Left forelimb (tissue), 1 donor: ENCODE measurements at places on chromosomes 2 and 18.

DNA sequence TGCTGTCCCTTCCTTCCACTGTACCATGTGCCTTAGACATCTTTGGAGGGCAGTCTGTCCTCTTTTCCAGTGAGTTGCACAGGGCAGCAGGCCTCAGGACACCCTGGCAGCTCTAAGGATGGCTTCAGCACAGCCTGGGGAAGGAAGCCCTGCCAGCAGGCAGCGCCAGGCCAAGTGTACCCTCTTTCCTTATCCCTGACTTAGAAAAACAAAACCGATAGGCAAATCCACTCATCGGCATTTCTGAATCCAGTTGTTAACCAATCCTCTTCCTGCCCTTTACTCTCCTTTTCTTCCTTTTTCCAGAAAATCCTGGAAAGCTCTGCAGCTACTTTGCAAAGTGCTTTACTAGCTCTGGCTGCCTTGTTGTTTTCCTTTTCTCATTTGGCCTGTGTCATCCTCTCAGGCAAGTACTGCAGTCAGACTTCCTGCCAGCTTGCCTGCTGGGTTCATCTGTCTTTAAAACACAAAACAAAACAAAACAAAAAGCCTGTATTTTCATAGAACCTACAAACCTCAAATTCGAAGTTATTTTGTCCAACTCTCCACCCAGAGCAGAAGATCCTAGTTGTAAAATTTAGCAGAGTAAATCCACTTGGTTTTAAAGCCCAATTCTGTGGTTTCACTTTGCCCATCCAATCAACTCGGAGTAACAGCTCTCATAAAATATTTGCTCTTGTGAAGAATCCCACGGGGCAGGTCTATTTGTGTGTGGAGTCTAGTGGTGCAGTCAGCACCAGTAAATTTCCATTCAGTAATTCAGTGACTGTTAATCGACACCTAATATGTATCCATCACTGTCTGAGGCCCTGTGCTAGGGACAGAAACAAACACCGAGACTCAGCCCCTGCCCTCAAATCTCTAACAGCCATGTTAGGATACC, 45.2 kb downstream of the PCBP1 start:
- no peak for DNase-seq

GRCh38 chr2:217017456-217018252, 157.8 kb upstream of the TNP1 start:
- no peak for DNase-seq

DNA sequence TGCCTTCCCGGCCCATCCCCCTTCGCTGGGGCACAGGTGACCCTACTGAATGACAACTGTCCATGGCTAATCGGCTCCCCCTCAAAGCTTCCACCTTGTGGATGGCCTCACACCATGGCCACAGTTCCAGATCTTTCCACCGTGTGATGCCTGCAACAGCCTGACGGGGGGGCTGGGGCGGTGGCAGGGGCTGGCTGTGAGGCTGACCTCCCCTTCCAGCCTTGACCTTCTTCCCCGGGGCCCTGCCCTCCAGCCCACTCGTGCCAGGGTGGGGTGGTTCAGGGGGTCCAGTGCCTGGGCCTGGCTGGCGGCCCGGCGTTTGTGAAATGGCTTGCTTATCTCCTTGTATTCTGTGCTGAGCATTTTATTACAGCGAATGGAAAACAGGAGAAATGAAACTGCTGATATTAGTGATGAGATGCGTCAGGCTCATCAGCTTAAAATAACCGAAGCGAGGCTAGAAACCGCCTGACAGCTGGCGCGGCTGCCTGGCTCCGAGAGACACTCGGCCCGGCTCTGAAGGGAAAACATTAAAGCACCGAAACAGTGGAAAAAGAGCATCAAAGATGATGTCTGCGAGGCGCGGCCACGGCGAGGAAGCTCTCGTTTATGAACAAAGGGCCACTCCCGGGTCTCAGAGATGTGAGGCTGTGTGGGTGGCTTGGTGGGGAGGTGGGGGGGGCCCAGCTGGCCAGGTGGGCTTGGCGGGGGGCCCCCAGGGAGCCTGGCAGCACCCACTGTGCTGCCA, 916 bp upstream of the PDCD1 start:
- peak; percentile 67 for DNase-seq

DNA sequence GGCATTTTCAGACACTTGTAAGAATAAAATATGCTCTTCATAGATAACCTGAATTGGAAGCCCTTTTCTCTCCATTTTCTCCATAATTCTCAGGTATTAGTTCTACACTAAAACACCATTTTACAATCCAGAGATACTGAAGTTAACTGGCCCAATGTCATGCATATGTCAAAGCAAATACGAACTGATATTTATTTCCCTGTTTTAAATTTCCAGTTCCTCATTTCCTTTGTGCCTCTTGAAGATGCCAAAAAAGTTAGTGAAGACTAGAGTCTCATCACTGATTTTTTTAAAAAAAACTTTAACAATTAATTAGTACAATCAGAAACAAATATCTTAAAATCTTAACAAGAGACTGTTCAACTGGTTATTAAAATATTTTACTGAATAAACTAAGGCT, 52.8 kb upstream of the ITGB6 start:
- DNase-seq = no peak

DNA sequence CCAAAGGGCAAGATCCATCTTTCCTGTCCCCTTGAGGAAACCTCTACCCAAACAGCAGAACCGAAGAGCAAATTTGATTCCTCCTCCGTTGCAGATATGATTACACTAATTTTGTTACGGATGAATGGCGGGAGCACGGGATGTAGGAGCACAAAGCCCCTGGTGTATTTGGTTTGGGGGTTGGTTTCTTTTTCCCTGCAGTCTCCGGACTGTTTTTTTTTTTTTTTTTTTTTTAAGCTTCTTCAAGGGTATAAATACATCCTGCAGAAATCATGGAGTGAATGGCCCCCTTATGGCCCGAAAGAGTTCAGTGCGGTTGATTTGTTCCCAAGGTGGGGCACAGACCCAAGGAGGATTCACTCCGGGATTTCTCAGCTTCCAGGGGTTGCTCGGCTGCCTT, 135.3 kb upstream of the SH3BP4 start:
- no peak for DNase-seq

DNA sequence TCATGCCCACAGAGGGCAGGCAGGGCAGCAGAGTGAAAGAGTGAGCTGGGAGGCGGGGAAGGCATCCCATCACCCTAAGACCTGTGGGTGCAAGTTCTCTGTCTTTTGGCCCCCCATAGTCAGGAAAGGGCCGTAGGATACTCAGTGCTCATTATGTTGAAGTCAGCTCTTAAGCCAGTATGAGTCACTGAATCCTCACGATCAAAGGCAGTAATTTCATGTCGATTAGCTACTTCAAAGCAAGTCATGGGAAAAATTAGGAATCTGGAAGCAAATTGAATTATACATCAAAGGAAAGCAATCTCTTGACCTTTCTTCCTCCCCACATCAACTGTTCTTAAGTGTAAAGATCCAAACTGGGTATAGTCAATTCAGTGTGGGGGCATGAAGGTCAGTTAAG, 178.9 kb downstream of the FHOD3 start:
- no peak for DNase-seq

GRCh38 chr18:8176554-8176953, 432.7 kb upstream of the RAB12 start:
- DNase-seq = no peak

- DNase-seq = no peak
Measured at GRCh38 chr2:155599834-155600233, 732.7 kb downstream of the NR4A2 start.

GRCh38 chr2:46913471-46914381, 1.9 kb downstream of the MCFD2 start:
- no peak for DNase-seq

- DNase-seq = no peak
Measured at GRCh38 chr2:204645018-204645773, 99.9 kb downstream of the PARD3B start.

GRCh38 chr2:105297216-105297615, 32.3 kb downstream of the TGFBRAP1 start:
- no peak for DNase-seq

- no peak for DNase-seq
Measured at GRCh38 chr2:149908726-149909683, 321.4 kb upstream of the MMADHC start.

DNA sequence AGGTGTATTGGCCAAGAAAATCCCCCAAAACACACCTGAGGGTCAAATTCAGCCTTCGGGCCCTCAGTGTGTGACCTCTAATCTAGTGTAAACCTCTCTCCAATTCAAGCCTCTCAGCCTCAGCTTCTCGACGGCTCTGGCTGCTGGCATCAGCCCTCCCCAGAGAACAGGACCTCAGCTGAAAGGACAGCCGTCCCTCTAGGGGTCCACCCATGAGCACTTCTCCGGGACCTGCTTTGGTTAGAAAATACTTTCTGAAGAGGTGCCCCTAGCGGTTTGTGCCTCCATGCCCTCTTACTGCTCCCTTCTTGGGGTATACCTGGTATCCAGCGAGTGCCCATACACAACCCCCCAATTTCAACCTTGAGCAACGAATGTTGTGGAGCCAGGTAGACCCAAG, 48.8 kb downstream of the INHBB start:
- peak; percentile 26 for DNase-seq

DNA sequence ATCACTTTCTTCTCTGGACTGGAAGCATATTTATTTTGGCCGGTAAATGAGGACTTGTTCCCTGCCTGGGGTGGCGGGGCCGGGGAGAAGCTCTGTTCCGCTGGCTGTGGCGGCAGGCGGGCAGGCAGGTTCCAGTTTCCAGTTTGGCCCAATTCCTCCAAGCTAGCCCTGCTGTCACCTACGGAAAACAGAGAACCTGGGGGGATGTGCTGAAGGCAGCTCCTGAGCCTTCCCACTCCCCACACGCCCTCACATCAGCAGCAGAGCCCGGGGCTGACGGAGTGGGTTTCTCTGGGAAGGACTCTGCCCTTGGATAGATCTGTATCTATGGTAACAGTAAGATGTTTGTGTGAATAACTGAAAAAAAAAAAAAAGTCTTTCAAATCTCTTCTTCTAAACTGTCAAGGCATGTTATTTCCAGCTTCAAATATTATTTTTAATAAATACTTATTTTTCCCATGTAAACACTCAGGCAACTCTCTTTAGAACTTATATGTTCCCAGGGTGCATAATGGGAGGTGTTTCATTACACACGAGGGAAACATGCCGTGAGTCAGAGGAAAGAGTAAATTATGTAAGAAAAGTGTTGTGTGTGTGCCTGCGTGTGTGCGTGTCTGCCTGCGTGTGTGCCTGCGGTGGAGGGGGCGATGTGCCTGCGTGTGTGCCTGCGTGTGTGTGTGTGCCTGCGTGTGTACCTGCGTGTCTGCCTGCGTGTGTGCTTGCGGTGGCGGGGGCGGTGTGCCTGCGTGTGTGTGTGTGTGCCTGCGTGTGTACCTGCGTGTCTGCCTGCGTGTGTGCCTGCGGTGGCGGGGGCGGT, 116.1 kb upstream of the ZNF516 start:
- peak; percentile 76 for DNase-seq

DNA sequence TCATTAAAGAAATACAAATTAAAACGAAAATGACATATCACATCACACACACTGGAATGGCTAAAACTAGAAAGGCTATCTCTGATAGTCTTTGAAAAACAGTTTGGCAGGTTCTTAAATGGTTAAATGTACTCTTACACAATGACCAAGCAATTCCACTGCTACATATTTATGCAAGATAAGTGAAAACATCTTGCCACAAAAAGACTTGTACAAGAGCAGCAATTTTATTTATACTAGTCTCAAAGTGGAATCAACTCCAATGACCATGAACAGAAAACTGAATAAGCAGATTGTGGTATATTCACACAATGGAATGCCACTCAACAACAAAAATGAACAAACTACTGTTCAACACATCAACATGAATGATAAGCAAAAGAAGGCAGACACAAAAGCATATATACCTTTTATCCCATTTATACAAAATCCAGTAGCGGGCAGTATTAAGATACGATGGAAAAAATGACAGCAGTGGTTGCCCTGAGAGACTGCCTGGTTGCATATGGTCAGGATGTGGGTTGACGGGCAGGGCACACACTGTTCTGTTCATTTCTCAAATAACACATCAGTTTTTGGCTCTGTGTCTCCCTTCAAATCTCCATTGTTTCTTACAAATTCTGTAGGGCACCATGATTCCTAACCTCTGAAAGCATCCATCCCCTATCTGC, 25.4 kb downstream of the SP100 start:
- no peak for DNase-seq

- DNase-seq = no peak
Measured at GRCh38 chr2:64315291-64315960, 138.5 kb upstream of the LGALSL start.

DNA sequence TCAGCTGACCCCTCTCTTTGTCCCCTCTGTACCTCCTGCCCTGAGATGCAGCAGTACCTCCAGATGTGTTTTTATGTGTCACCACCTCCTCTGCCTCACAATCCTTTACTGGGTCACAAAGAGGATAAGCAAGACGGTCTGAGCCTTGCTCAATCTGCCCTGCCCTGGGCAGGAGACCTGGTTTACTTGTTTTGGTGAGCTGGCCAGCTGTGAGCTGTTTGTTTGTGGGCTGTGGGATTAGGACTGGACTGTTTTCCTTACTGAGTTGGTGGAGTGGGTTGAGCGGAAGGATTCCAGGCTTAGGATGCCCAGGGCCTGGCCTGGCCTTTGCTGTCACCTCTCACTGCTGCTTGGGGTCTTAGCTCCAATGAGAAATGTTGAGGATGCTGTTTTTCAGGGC, 299.5 kb downstream of the SRBD1 start:
- DNase-seq = no peak

- no peak for DNase-seq
Measured at GRCh38 chr2:174546519-174547506, 50.8 kb downstream of the WIPF1 start.

- DNase-seq = no peak
Measured at GRCh38 chr2:28225473-28226080, 167.1 kb upstream of the FOSL2 start.

DNA sequence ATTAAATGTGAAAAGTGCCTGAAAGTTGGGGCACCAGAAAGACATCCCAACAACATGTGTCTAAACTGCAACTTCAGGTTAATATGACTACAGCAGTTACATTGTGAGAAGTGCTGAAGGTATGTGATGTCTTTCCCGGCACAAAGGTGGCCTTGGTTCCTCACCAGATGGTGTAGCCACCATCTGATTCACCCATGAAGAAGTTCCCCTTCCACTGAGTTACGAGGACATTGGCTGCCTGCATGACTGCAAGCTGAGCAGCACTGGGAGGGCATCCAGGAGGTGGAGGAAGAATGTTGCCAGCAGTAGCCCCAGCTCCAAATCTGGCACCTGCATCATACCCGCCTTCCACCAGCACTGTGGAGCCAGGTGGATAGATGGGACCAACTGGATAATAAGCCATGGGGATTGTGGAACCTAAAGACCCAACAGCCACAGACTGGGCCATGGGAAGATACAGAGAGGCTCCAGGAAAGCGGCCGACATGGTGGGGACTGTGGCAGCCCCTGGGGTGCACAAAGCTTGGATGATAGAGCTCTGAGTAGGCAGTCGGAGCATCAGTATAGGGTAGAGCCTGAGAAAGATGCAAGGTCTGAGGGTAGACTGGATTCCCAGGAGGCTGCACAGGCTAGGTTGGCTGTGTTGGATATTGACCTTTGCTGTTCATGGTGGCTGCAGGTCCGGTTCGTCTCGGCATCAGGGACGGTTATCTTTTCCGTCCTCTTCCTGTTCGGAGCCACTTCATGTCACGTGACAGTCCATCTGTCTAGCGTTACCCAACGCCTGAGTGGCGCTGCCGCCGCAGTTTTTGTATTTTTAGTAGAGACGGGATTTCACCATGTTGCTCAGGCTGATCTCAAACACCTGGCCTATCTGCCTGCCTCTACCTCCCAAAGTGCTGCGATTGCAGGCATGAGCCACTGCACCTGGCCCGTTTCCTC, 36.9 kb downstream of the SUMO1 start:
- no peak for DNase-seq
